ENCODE measurements at places on chromosomes 16 and 17.

GRCh38 chr16:8861563-8862308 is 7.1 kb downstream of the CARHSP1 start:
- no peak for DNase-seq

GRCh38 chr17:81132770-81133723 is 32.3 kb upstream of the PVALEF start:
- no peak for DNase-seq

GRCh38 chr17:67716405-67716798 is 1.3 kb upstream of the NOL11 start:
- no peak for DNase-seq

DNA sequence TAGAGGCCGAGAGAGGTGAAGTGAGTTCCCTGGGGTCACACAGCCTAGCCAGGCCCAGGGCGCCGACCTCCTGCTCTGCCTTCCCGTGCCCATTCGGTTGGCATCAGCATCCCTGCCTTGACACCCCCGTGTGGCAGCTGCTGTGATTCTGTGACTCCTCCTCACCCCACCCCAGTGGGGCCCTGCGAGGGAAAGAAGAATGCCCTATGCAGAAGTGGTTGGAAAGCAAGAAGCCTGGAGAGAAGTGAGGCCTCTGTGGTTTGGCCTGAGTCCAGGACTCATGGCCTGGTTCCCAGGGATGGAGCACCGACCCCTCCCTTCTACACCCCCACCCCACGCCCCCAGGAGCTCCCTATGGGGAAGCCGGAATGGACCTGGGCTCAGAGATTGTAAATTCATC is 296.2 kb downstream of the SEC14L1 start:
- DNase-seq, result no peak

- DNase-seq, result no peak
These were observed 606.3 kb upstream of the CDH11 start for GRCh38 chr16:65728167-65728566.

Data from activated T-cell treated with anti-CD3 and anti-CD28 coated beads for 48 hours (primary cell).